ENCODE measurements at places on chromosomes 6 and 20.

DNA sequence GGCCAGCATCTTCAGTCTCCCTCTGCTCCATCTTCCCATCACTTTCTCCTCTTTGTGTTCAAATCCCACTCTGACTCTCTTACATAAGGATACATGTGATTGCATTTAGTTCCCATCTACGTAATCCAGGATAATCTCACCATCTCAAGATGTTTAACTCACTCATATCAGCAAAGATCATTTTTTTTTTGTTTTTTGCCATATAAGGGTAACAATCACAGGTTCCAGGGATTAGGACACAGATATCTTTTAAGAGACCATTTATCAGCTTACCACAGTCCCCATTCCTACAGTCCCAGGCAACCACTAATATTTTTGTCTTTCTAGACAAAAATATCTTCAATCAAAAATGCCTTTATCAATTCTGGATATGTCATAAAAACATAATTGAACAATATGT is 3.2 kb upstream of the TREML2 start:
- DNase-seq = no peak

GRCh38 chr6:107635057-107635515 is 145.2 kb downstream of the SOBP start:
- no peak for DNase-seq

GRCh38 chr20:42366626-42367025 is 748.4 kb upstream of the CHD6 start:
- peak; percentile 63 for DNase-seq

DNA sequence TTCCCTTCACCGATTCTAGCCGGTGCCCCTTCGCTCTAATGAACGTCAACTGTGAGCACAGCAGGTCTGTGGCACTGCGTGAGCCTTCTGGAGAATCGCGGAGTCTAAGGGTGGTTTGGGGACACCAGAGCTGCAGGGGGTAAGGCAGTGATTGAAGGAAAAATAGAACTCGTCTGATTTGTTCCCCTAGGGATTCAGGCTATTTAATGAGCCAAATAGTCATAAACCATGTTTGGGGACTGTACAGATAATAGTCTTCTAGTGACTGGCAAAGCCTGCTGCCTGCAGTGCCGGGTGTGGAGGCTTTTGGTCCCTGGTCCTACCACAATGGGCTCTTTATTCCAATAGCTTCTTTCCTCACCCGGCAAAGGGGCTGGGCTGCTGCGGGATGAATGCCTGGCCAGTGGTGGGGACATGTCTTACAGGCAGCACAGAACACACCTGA is 11.1 kb upstream of the NTSR1 start:
- no peak for DNase-seq

DNA sequence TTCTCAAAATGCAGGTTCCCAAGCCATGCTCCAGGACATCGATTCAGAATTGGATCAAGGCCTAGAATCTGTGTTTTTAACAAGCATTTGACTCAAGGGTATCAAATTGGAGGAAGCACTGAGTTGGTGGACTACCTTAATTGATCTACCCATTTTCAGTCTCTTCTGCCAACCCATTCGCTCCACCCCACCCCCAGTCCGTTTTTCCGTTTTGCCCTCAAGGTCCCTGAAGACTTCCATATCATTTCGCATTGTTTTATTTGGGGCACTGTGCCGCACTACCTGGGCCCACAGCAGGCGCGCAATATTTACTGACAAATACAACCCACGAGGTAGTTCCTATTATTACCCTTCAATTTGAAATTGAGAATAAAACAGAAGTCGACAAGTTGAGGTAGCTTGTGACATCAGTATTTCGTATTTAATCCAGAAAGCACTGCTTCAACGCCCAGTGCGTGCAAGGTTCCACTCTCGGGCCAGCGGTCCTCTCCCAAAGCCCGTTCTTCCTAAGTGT is 557 bp upstream of the DHX35 start:
- no peak for DNase-seq

GRCh38 chr6:10896691-10897090 is 9.8 kb downstream of the SYCP2L start:
- DNase-seq = no peak

DNA sequence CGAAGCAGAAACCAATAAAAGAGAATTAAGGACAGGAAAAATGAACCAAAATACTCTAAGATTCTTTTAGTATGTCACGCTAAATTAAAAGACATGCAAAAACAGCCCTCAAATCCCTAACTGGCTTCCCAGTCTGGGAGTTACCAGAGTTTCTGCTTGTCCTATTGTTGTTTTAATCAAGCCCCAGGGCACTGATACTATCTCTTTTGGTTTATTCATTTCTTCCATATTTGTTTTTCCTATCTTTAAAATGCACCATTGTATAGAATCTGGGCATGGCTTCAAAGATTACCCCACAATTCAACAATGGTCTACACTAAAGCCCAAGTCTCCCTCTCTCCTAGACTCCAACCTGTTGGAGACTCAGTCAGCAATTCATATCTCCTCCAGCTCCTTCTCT is 169.1 kb downstream of the MYLK4 start:
- DNase-seq = no peak

- DNase-seq = no peak
Observed at GRCh38 chr6:11976489-11976888, 35.6 kb upstream of the HIVEP1 start.

- DNase-seq = peak; percentile 9
Observed at GRCh38 chr6:124881898-124882578, 80.2 kb upstream of the RNF217 start.

DNA sequence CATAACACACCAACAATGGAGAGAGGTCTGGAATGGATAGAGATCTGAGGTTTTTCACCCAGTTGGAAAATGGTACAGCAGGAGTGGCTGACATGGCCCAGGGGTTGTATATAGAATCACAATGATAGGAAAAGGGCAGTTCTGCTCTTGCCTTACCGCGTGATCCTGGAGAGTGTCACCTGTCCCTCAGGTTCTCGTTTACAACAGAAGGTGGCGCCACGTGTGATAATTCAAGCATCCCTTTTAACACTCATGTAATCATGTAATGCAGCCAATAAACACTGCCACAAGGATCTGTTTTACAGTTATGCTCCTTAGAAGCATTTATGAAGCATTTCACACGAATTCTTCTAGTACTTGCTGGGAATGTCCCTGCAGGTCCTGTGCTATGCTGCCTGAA is 12.9 kb upstream of the WFDC2 start:
- peak; percentile 52 for DNase-seq

DNA sequence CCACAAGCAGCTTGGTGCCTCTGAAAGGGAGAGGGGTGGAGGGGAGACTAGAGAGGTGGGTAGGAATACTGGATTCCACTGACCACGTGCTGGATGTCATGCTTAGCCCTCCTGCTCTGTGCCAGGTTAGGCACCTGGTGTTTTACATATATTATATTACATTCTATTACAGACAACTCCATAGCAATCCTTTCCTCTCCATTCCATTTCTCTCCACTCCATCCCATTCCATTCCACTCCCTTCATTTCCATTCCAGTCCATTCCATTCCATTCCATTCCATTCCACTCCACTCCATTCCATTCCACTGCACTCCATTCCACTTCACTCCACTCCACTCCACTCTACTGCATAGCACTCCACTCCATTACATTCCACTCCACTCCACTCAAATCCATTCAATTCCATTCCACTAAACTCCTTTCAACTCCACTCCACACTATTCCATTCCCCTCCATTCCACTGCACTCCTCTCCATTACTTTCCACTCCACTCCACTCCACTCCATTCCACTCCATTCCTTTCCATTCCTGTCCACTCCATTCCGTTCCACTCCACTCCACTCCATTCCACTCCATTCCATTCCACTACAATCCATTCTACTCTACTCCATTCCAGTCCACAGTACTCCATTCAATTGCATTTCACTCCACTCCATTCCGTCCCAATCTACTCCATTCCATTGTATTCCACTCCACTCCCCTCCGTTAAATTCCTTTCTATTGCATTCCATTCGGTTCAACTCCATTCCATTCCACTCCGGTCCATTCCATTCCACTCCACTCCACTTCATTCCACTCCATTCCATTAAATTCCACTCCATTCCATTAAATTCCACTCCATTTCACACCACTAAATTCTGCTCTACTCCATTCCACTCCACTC is 27.2 kb upstream of the DEFB125 start:
- no peak for DNase-seq

GRCh38 chr20:58566981-58567380 is 51.8 kb upstream of the APCDD1L start:
- DNase-seq = no peak

GRCh38 chr6:125020385-125020784 is 58.1 kb downstream of the RNF217 start:
- DNase-seq = no peak

DNA sequence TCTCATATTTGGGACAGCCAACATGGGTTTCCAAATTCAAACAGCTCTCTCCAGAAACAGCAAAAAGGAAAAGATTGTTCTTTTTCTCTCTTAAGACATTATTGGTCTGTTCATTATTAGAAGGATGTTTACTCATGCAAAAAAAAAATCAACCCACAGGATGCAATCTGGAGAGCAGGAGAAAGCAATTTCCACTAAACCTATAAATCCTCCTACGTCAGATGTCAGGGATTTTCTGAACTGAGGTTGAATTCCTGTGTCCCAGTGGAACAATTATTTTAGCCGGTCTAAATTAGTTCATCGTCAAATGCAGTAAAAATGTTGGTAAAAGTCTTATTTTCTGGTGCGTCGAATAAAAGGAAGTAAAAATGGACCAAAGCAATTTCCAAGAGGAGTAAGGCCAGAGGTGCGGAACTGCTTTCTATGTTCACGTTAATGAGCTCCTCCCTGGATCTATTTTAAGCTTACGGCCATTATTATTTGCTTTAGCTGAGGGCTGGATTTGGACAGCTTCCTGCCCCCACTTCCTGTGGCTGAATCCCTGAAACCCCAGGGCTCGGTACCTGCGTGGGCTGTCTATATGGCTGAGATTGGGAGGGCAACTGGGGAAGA is at the start of gene GABRR1:
GABRR1 (minus strand) TSS at position 60 of the 612 bp plus-strand sequence; CDS start at position 24, 36 bp downstream.
- no peak for DNase-seq

DNA sequence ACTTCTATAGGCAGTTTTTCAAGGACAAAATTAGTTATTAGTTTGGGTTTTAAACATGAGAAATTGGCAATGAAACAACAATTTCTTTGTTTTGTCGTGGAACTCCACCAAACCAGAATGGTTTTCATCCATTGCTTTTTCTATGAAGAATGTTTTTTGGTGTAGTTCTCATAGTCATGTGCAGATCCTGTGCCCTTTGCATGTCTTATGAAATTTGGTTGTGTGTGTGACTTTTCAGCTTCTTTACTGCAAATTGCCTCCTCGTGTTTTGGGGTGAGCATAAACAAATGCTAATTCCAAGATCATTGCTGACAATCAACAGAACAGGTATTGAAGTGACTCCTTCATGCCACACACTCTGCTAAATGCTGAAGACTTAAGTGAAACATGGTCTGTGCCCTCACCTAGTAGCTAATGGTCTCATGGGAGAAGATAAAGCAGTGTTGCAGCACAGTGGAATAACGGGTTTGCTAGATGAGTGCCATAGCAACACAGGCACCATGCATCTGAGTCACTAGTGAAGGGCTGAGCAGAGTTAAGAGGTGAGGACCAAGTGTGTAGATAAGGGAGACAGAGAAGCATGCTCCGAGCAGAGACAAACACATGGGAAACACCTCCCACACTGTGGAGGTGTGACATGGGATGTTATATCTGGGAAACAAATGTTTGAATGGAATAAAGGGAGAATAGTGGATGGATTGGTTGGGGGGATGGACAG is 120.0 kb downstream of the SLC16A10 start:
- DNase-seq = peak; percentile 2

DNA sequence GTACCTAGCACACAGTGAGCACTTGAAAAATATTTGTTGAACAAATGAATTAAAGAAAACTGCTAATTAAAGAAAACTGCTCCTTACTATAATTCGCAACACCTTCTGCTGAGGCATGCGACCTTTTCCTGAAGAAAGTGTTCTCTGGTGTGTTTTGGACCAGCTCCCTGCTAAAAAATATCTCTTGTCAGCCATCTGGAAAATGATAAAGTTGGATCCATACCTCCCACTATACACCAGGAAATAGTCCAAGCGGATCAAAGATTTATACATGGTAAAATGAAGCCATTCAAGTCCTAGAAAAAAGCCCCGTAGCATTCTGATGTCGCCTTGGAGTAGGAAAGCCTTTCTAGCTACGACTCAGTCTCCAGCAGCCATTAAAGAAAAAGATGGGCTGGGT is 43.3 kb downstream of the OVOL2 start:
- DNase-seq = no peak

- DNase-seq = no peak
Observed at GRCh38 chr20:23702021-23702420, 13.2 kb upstream of the CST4 start.

DNA sequence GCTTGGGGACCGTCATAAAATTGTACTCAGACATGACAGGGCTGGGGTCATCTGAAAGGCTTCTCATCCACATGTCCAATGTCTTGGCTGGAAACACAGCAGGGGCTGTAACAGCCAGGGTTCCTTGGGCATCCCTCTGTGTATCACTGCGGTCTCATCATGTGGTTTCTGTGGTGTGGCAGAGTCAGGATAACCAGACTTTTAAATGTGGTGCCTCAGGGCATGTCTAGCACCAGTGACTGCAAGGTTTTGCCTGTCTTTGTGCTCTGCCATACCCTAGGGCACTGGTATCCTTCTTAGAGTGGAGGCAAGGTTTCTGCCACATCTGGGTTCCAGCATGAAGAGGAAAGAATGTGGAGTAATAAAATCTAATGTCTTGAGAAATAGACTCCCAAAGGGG is 124.2 kb downstream of the PLEKHG1 start:
- DNase-seq = peak; percentile 45

All from kidney tubule cell (primary cell).